Cerebellar nuclear complex (tissue), 1 donor: ENCODE measurements at places on chromosomes 16 and 17.

- DNase-seq = no peak
Measured at GRCh38 chr17:81244358-81245023, 5.4 kb downstream of the NDUFAF8 start.

- no peak for DNase-seq
Measured at GRCh38 chr17:17269926-17270773, 10.9 kb downstream of the COPS3 start.

- no peak for DNase-seq
Measured at GRCh38 chr17:34566873-34567272, 12.5 kb upstream of the TMEM132E start.

GRCh38 chr17:13135506-13135905 is 117.7 kb upstream of the ELAC2 start:
- DNase-seq = no peak

DNA sequence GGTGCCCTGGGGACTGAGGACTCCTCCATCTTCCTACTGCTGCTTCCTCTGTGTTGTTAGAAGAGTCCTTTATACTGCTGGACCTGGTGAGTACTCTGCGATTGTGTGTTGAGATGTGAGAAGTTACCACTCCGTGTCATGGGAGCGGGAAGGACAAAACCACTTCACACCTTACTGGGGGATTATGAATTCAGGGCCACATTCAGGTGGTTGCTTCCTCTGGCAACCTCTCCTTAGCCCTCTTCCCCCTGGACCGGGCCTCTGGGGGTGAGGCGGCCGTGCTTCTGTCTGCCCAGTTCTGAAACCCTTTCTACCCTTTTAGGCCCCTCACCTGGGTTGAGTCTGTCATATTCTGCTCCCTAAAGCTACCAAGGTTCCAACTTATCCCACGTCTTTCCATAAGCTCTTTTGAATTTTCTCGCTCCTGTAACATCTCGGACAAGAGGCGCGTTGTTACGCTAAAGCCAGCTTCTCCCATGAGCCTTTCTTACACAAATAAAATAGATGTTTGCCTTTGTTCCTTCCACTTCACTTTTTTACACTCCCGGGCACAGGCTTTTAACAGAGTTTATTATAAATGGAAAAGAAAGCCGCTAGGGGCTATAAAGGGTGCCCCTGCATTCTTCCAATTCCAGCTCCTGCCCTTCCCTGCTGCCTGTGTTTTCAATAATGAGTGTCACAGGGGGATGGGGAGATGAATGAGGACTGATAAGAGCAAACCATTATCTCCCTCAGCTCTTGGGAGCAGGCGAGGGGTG is 20.7 kb upstream of the CDH13 start:
- no peak for DNase-seq

- no peak for DNase-seq
Measured at GRCh38 chr16:89334050-89334449, 116.5 kb downstream of the ZNF778 start.

- DNase-seq = no peak
Measured at GRCh38 chr17:35740997-35741931, 9.8 kb downstream of the RASL10B start.

DNA sequence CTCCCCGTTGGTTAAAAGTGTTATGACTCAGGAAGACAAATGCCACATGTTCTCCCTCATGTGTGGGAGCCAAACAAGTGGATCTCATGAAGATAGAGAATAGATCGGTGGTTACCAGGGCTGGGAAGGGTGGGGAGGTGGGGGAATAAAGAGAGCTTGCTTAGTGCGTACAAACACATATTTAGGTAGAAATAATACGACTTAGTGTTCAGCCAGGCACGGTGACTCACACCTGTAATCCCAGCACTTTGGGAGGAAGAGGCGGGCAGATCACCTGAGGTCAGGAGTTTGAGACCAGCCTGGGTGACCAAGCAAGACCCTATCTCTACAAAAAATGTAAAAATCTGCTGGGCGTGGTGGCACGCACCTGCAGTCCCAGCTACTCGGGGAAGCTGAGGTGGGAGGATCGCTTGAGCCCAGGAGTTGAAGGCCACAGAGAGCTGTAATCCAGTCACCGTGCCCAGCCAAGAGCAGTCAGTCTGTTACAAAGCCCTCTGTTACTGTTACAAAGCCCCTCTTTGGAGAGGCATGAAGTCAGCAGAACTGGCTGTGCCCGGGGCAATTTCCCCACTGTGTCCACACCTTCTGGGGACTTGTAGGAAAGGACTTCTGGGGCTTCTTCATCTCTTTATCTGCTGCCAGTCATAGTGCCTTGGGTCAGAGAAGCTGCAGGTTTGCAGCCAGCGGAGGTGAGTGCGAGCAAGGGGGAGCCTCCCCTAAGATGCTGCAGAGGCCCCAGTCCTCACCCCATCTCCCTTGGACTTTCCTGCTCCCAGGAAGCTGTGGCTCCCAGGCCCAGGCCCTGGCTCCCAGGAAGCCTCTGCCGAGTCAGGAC is 4.3 kb upstream of the ALDH3A1 start:
- DNase-seq = no peak

GRCh38 chr16:29126057-29126494 is 141.2 kb downstream of the LAT start:
- no peak for DNase-seq

GRCh38 chr17:42016941-42017865 is at the start of gene DNAJC7:
DNAJC7 (minus strand) TSS chr17:42017439; CDS start chr17:42017416, 23 bp downstream.
- DNase-seq = no peak

DNA sequence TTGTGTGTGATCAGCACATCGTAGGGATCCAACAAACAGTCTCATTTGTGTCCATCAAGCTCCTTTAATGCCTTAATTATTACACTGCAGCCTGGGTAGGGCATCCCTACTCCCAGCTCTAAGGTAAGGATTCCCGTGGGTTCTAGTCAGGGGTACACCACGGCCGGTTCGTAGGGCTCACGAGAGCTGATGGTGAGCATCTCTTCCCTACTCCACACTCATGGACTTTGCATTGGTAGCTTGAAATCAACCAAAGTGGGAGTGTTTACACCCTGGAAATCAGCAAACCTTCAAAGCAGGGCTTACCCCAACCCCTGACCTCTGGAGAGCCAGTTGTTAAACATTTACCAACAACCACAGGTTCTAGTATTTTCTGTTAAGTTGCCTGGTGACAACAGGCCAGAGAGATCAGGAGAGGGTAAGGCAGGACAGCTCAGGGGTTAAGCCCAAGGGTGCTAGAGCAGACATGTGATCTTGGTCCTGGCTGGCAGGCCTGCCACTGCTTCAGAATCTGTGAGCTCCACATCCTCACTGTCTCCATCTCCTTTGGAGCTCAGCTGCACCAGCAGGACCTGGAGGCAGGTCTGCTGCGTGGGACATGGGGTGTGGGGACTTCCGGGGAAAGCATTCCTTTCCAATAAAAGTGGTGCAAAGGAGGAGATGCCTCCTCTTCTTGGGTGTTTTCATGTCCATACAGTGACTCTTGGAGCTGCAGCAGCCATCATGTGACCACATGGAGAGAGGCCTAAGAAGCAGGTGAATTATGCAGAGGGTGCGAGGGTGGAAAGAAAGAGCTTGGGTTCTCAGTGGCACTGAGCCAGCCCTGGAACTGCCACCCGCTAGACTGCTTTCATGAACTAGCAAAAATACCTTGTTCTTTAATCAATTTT is 36.1 kb upstream of the ZCCHC14 start:
- no peak for DNase-seq

GRCh38 chr17:47715669-47716325 is 17.2 kb upstream of the TBX21 start:
- DNase-seq = no peak

DNA sequence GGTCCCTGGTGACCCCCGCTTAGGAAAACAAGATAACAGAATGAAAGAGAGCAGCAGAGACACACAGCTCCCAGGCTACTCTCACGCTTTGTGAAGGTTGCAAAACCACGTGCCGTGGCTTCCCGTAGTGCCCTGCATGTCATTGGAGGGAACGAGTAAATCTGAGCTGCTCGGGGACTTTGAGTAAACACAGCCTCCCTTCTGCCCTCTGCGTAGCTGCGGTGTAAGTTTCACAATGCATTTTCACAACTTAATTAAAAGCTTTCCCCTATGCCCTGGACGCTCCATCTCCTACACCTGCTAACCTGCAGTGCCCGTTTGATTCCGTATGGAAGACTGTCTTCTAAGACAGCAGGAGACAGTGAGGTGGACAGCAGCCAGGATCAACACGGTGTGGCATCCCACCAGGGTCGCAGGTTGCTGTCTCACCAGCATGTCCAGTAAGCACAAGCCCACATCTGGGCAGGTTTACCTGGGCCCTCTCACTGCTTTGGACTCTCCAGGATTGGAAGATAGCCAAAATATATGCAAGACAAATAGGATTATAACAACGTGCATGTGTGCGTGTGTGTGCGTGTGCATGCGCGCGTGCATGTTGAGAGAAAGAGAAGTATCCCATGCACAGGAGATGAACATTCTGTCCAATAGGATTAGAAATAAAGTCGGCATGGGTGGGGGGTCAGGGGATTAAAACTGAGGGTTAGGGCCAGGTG is 116.4 kb upstream of the RCVRN start:
- no peak for DNase-seq

GRCh38 chr16:60681043-60681442 is 1355.2 kb downstream of the CDH8 start:
- DNase-seq = no peak

- DNase-seq = no peak
Measured at GRCh38 chr17:66975614-66976378, 11.3 kb downstream of the CACNG4 start.
